ENCODE measurements at places on chromosomes 2 and 18. TPM values are rescaled to one million over a fixed set of nuclear protein-coding genes. Genes with fewer than 3 reads are reported as not detected.

GDF7 gene
- total RNA-seq, result under 0.01 TPM

RAX gene
- not detected for total RNA-seq

FAM161A gene
- 6.5 TPM for total RNA-seq

SNRNP200 gene
- total RNA-seq, result 77.6 TPM

LHCGR gene
- 0.40 TPM for total RNA-seq

MRPL53 gene
- total RNA-seq, result 57.8 TPM

UPP2 gene
- total RNA-seq, result not detected

KLHL29 gene
- total RNA-seq, result 4.3 TPM

TEX44 gene
- not detected for total RNA-seq

MROH2A gene
- total RNA-seq, result not detected

DNA sequence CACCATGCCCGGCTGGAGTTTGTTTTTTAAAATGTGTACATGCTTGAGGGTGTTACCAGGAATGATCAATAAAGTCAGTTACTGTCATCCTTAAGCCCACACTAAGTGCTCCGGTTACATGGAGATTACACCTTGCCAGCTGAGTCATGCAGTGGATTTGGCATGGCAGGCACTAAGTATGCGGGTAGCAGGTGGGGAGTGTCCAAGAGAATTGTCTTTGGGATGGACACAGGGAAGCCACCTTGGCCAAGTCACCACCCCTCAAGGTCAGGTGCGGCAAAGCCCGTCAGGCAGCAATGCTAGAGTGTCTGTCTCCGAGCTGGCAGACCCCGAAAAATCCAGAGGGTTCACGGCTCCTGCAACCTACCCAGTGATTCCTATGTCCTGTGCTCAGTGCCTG is 54.8 kb downstream of the GBX2 start:
- no peak for DNase-seq

- no peak for DNase-seq
Measured at GRCh38 chr18:26322890-26323653, 96.8 kb downstream of the TAF4B start.

GRCh38 chr2:43157506-43158246 is 68.7 kb downstream of the ZFP36L2 start:
- DNase-seq, result no peak

DNA sequence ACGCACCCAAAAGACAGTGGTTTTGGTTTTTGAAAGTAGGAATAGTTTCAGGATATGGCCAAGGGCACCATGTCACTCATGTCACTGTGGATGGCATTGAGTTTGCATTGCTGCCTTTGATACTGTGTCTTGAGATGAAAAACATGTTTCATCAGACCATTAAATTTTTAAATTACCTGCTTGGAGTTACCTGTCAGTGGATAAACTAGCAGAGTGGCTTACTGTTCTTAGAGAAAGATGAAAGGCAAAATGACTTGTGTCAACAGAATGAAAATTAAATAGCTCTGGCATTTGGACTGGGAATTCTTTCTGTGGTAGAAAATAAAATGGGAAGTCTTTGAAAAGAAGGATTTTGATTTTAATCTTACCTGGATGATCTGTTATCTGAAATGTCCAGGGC is 386 bp downstream of the ICOS start:
- DNase-seq, result no peak

- no peak for DNase-seq
Measured at GRCh38 chr2:218880859-218881594, 375 bp downstream of the WNT10A start.

DNA sequence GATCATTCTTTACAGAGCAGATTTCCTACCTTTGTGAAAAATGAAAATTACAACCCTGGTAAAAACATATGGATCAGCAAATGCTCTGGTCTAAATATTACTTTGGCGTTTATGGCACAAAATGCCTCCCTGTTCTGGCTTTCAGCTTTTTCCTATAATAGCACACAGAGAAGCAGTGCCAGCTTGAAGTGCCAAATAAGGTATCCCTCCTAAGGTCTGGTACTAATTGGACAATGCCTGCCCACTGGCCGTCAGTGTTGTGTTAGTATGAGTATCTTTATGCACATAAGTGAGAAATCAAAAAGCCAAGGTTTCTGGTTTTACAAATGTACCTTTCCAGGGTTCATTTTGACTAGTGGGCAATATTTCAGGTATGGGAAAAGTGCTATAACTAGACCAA is 1293.7 kb upstream of the FAM98A start:
- no peak for DNase-seq

GRCh38 chr18:63312019-63312409 is 7.6 kb downstream of the BCL2 start:
- DNase-seq, result no peak

GRCh38 chr2:232293191-232293590 is 85.4 kb upstream of the ALPP start:
- no peak for DNase-seq

DNA sequence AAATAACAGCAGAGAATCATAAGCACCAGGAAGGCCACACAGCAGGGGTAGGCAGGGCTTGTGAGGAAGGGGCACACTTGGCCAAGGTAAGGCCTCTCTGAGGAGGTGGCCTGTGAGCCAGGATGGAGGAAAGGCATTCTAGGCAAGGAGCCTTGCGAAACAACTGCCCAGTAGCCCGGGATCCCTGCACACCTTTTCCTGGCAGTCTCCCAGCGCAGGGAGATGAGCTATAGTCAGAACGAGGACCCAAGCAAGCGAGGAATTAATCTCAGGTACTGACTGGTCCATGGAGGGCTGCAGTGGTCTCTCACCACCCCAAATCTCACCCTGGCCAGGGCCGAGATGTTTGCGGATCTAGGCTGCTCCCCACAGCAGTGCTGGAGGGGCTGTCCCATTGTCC is 64.9 kb upstream of the STPG4 start:
- DNase-seq, result no peak

DNA sequence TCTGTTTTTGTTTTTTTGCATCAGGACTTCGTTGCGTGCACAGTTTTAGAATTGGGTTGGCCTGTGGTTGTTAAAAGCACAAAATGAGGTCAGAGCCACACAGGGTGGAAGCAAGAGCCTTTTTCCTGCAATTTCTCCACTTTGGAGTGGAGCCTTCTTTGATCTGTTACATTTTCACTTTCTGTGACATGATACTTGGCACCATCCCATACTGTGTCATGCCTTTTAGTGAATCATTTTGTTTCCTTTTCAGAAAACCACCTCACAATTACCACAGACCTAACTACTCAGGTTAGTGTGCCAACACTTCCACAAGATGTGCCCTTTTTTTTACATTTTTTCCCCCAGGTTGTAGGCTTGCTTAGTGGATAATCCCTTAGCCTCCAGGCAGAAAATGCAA is 32.5 kb downstream of the MERTK start:
- DNase-seq, result no peak

DNA sequence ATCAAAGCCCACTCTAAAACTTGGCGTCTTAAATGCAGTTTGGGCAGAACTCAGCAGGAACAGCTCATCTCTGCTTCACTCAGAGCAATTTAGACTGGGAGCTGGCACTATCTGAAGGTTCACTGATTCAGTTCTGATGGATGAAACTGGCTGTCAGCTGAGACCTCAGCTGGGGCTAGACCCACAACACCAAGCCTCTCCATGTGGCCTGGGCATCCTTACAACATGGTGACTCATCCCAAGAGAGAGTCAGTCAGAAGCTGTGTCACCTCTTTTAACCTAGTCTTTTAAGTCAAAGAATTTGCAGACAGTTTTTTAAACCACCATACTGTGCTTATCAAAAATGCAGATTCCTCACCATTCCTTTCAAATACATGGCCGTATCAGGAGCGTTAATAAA is 62.6 kb upstream of the ZNF397 start:
- no peak for DNase-seq

DNA sequence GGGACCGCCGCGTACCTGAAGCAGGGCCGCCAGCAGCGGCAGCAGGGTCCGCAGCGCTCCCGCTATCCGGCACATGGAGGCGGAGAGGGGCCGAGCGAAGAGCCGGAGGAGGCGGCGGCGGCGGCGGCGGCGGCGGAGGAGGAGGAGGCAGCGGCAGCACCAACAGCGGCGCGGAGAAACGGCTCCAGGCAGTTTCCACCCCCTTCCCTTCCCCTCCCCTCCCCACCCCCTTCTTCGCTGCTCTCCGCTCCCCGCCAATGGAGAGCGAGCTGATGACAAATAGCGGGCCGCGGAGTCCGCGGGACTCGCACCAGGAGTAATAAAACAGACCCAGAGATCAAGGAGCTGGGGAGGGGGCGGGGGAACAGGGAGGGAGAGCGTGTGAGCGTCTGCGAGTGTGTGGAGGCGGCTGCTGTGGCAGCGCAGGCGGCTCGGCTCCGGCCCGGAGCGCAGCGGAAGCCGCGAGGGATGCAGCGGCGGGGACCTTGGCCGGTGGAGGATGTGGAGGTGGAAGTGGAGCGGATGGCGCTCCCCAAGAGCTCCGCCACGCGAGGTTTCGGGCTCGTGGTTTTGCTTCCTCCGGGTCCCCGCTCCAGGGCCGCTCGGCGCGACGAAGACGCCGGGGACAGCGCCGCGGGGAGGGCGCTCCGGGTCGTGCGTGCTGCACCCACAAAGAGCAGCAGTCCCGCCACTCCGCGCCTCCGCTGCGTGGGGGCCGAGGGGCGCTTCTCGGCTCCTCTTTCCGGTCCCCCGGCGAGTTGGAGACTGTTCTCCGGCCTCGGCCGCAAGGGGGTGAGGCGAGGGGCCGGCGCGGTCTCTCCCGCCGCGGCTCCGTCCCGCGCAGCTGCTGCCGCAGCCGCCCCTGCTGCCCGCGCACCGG is at the start of gene CDH2:
Gene CDH2 (minus strand): TSS at position 183 of the 880 bp plus-strand sequence. CDS start 108 bp downstream, at position 75.
- DNase-seq, result no peak
